ENCODE measurements at places on chromosomes 13 and 19.

DNA sequence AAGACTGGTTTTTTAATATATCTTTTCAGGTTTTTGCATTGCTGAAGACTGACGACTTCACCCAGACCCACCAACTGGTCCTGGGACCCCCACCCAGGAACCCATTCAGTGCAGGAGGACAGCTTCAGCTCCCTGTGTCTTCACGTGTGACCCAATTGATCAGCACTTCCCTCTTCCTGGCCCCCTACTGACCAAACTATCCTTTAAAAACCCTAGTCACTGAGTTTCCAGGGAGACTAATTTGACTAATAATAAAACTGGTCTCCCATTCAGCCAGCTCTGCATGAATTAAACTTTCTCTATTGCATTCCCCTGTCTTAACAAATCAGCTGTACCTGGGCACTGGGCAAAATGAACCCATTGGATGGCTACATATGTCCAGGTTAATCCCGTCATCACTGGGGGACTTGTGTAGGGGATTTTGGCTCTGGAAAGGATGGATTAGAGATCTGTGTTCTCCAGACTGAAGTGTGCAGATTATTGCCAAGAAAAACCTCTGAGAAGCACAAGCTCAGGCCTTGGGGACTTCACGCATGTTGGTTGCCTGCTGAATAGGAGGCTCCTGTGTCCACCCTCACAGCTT lies 16.3 kb upstream of the PARP4 start:
- no peak for DNase-seq

DNA sequence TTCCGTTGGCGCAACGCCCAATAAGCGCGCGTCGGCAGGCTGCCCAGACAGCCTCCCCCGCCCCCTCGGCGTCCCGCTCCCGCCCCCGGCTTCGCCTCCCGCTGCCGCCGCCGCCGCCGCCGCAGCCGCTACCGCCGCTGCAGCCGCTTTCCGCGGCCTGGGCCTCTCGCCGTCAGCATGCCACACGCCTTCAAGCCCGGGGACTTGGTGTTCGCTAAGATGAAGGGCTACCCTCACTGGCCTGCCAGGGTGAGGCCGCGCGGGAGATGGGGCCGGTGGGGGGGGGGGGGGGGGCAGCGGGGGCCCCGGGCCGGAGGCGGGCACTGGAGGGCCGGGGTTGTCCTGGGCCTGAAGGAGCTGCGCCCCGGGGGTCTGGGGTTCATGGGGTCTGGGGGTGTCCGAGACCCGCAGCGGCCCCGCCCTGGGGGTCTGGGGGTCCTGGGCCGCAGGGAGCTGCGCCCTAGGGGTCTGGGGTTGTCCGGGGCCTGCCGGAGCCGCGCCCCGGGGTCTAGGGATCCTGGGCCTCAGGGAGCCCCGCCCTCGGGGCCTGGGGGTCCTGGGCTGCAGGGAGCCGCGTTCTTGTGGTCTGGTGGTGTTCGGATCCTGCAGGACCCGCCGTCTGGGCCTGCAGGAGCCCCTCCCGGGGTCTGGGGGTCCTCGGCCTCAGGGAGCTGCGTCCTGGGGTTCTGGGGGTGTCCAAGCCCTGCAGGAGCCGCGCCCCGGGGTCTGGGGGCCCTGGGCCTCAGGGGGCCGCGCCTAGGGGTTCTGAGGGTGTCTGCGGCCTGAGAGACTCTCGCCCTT lies at the start of gene HDGFL2:
TSS of gene HDGFL2 (plus strand) at position 124 of the 801 bp plus-strand sequence. CDS start at position 178, 54 bp downstream.
- no peak for DNase-seq

DNA sequence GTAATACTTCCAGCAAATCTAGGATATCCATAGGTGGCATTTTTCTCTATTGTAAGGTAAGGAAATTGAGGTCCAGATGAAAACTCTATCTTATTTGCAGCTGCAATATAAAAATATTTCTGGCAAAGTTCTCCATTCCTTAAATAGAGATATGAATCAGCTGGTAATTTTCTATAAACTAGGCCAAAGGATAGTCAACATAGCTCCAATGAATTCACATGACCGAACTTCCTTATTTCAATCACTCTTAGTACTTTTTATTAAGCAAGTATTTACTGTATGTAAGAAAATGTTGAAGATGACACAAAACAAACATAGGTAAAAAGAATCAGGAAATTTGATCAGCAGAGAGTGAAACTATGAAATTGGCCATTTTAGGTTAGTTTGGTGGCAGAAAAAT lies 13.0 kb upstream of the LCP1 start:
- no peak for DNase-seq

GRCh38 chr19:30361721-30362120 lies 10.5 kb upstream of the ZNF536 start:
- no peak for DNase-seq

DNA sequence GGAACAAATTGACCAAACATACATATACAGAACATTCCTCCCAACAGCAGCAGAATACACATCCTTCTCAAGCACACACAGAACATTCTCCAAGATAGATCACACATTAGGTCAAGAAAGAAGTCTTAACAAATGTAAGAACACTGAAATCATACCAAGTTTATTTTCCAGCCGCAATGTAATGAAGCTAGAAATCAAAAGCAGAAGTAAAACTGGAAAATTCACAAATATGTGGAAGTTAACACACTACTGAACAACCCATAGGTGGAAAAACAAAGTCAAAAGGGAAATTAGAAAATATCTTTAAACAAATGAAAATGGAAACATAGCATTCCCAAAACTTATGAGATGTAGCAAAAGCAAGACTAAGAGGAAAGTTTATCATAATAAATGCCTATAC lies 692.6 kb downstream of the DIAPH3 start:
- no peak for DNase-seq

DNA sequence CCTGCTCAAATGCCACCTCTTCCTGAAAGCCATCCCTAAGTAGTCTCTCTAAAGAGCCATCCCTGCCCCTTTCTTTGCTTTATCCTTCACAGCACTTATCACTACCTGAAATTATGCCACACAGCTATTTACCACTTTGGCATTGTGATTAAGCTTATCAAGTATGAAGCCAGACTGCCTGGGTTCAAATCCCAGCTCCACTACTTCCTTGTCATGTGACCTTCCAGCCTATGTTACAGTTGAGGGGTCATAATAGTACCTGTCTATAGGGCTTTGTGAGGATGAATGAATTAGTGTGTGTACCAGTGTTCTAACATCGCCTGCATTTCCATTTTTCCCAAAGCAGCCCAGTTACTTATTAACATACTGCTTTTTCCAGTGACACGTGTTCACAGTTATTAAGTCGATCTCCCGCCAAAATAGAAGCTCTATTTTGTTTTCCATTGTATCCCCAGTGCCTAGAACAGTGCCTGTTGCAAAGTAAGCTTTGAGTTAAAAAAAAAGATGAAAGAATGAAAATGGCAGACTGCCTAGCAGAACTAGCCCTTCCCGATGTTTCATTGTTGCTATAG lies 32.8 kb downstream of the ZSWIM9 start:
- no peak for DNase-seq

- DNase-seq = no peak
Observed at GRCh38 chr13:43058831-43059230, 35.4 kb downstream of the DNAJC15 start.

GRCh38 chr13:104641309-104641708 lies 1575.1 kb upstream of the SLC10A2 start:
- peak; percentile 70 for DNase-seq

- DNase-seq = no peak
Observed at GRCh38 chr13:81080911-81081454, 740.1 kb upstream of the SPRY2 start.

GRCh38 chr13:43239275-43239840 lies 216.0 kb downstream of the DNAJC15 start:
- no peak for DNase-seq

DNA sequence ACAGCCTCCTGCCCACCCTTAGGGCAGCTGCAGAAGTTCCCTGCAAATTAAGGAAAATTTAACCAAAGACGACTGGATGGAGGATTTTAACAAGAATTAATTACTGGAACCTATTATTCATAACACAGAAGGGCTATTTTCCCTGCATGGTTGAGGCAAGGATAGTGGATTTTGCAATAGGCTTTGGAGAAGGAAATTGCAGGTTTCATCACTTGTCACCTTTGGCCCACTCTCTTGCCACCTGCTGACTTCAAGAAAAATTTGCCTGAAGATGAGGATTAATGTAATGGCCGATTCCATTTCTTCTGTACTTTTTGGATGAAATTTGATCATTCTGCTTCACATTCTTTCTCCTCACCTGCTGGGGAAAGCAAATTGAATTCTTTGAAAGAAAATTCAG lies 261.7 kb downstream of the FGF9 start:
- no peak for DNase-seq

GRCh38 chr13:34750078-34750931 lies 191.8 kb upstream of the NBEA start:
- DNase-seq = peak; percentile 34

DNA sequence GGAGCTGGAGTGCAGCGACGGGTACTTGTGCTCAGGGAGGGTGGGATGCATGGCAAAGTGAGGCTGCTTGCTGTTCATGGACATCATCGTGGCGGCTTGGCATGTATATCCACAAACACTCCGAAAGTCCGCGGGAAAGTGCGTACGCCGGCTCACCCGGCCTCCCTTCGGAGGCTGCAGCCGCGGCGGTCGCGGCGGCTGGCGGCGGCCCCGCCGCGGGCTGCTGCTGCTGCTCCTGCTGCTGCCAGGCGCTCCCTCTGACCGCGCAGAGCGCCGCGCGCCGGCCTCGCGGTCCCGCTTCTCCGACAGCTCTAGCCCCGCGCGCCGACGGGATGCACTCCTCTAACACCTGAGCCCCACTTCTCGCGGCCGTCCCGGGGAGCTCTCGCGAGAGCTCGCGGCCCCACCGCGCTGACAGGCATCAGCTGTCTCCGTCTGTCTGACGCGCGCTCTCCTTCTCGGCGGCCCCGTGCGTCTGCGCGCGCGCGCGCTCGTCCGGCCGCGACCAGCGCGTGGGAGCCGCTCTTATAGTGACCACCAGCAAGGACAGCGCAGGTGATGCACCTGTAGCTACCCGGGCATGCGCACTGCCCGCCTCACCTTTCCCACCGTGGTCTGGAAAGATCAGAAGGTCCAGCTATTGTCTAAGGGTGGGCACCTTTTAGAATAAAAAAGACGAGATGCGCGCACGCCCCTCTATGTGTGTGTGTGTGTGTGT lies at the start of gene POU4F1:
TSS of gene POU4F1 (minus strand) at position 313 of the 718 bp plus-strand sequence. CDS start at position 87, 226 bp downstream.
- peak; percentile 83 for DNase-seq

GRCh38 chr13:20131057-20131832 lies 29.6 kb downstream of the GJA3 start:
- DNase-seq = no peak

- peak; percentile 14 for DNase-seq
Observed at GRCh38 chr13:80339563-80339911, 1.4 kb downstream of the SPRY2 start.

DNA sequence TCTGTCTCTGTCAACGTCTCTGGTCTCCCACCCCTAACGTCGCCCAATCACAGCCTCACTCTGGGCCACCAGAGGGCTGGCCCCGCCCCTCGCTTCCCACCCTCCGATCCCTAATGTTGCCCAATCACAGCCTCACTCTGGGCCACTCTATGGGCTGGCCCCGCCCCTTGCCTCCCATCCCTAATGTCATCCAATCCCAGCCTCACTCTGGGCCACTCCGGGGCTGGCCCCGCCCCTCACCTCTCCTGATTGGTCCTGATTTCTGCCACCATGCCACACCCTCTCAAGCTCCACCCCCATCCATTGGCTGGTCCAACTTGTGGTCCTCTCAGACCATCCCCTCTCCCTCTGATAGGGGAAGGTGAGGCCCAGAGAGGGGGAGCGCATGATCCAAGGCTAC lies 24.9 kb downstream of the CELF5 start:
- DNase-seq = peak; percentile 34

- no peak for DNase-seq
Observed at GRCh38 chr13:46953331-46953730, 56.5 kb upstream of the HTR2A start.

DNA sequence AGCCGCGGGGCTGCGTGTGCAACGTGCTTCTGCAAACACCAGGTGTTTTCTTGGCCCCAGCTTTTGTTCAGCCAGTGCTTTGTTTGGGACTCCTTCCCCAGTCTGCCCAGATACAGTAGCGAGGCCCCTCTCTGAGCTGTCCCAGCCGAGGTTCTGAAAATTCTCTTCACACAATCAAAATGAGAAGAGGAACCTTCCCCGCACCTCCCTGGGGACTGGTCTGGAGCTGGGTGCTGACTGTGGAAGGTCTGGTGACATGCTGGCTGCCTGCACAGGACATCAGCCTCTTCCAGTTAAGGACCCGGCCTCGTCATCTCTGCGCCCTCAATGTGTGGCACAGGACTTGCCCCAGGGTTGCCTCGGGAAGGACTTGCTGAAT lies 4.2 kb downstream of the ATP4A start:
- no peak for DNase-seq

GRCh38 chr13:27391471-27391870 lies 32.9 kb upstream of the GTF3A start:
- no peak for DNase-seq

- DNase-seq = peak; percentile 28
Observed at GRCh38 chr13:77300176-77301037, 26.5 kb downstream of the MYCBP2 start.

DNA sequence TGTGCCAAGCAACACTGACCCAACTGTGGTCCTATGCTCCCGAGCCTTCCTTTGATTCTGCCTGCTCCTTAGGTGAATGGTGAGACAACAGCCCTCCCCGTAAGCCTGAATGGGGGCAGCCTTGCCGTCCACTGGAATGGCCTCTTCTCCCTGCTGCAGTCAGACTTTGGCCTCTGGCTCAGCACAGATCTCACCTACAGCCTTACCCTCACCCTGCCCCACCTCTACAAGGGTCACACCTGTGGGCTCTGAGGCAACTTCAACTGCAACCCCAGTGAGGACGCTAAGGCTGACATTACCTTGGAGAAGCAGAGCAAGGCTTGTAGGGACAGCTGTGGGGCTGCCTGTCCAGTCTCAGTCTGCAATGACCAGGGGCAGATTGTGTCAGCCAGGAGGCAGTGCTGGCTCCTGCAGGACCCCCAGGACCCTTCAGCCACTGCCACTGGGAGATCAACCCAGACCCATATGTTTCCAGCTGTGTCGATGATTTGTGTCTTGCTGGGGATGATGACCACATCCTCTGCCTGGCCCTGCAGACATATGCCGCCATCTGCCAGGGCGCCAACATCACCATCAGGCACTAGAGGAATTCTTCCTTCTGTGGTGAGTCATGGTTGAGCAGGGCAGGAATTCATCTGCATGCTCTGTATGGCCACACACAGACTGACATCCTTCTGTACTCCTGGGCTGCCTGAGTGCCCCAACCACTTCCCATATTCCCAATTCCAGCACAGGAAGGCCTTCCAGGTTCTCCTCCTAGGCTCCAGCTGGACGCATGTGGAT lies 27.3 kb upstream of the FXYD3 start:
- DNase-seq = peak; percentile 89

DNA sequence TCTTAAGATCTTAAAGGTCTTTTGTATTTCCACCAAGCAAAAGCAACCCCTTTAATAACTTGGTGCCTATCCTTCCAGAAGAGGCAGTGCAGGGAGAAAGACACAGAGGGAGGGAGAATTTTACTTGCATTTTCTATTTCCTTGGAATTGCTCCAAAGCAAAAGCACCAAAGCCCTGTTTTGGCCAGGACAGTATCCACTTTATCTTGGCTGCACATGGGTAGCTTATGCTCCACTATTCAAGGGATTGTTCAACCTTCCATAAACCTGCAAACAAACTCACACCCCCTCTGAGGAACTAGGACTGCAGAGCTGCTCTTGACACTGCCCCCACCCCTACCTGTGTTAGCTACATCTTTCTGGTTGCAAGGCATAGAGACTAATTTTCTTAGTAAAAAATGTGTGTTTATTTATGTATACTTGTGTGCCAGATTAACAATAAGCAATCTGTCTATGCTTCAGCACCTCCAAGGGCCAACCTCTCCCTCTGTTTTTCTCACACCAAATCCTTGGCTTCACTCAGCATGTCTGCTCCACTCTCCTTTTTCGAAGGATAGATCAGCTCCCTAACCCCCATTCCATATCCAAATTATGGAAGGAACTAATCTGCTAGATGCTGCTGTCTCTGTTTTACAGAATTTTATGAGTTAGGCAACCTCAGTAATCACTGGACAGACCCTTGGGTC lies 68.1 kb upstream of the KLF12 start:
- DNase-seq = no peak
